Activated CD4-positive, alpha-beta T cell treated with anti-CD3 and anti-CD28 coated beads, Interleukin-2, amount 10 ng/mL, durations not matched to agents 24 days and 14 days (primary cell): ENCODE measurements at places on chromosomes 3 and 15. TPM values are rescaled to one million over a fixed set of nuclear protein-coding genes. Genes with fewer than 3 reads are reported as not detected.

DNA sequence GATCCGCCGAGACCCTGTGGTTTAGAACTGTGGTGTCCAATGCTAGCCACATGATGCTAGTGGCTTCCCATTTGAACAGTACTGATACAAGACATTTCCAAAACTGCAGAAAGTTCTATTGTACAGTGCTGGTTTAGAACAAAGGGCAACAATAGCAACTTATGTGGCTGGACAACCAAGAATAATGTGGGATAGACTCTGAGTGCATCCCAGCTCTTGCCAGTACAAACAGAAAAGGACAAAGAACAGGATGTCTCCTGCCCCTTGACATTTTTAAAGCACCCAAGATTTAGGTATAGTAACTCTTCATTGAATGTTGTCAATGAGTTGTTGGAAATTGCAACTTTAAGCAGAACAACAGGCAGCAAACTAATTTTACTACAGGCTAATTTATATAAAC is 107.3 kb downstream of the ZNF385D start:
- DNase-seq = no peak

GRCh38 chr15:100721758-100722550 is 119.6 kb downstream of the ASB7 start:
- peak; percentile 48 for DNase-seq

- no peak for DNase-seq
Observed at GRCh38 chr15:70625438-70625837, 137.9 kb downstream of the UACA start.

PP2D1 gene
- not detected in 2 replicates for total RNA-seq

- no peak for DNase-seq
Observed at GRCh38 chr3:37103103-37103808, 71.1 kb downstream of the LRRFIP2 start.

- DNase-seq = no peak
Observed at GRCh38 chr3:152458376-152459117, 189.8 kb downstream of the MBNL1 start.
